HuH-7 (cell line): ENCODE measurements at places on chromosomes 3 and 15.

GRCh38 chr15:59972241-59972640 lies 31.9 kb upstream of the FOXB1 start:
- no peak for DNase-seq

DNA sequence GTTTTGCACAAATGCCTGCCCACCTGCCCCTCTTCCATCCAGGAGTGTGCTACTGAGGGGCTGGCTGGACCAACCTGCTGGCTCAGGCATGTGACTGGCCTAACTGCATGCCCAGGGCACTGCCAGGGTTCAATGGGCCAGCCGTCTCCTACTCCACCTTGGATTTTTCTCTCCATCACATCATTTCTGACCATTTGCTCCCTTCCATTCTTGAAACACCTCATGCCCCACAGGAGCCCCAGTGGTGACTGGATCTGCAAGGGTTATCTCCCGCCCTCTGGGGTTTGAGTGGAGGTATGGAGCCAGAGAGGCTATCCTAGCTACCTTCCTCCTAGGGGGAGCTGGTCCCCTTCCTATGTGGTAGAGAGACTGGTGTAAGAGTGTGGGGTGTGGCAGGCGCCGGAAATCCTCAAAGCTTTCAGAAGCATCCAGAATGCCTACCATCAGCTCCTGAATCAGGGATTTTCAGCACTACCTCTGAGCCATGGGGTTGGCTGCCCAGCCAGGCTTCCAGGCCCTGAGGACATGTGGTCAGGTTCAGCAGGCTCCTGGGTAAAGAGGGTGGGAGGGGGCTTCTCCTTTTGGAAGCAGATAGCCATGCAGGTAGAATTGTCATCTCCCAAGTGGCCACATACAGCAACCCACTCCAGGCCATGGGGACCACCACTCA lies 2.9 kb upstream of the MANF start:
- no peak for DNase-seq

- DNase-seq: no peak
These were observed 35.2 kb downstream of the SEC22A start for GRCh38 chr3:123236902-123237301.

DNA sequence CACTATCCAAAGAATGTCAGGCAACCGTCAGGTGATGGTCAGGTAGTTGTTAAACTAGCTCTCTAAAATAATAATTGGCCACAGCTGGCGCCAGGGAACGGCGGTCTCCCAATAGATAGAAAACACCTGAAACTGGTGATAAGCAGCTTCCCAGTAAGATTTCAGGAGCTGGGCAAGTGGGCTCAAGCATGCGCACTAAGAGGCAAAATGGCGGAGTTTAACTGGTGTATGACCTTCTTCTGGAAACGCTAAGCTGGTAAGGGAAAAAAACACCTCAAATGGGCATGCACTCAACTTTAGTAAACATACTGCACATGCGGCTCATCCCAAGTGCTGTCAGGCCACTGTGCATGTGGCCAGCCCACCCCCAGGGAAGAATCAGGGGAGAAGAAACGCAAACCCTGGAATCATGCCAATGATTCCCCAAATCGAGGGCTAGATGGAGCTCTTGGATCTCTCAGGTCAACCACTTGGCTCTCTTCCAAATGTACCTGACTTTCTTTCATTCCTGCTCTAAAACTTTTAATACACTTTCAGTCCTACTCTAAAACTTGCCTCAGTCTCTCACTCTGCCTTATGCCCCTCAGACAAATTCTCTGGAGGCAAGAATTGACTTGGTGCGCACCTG lies 195.0 kb downstream of the ZNF621 start:
- DNase-seq: peak; percentile 21

- DNase-seq: no peak
These were observed 1086.8 kb upstream of the CFAP20DC start for GRCh38 chr3:60136601-60137000.

DNA sequence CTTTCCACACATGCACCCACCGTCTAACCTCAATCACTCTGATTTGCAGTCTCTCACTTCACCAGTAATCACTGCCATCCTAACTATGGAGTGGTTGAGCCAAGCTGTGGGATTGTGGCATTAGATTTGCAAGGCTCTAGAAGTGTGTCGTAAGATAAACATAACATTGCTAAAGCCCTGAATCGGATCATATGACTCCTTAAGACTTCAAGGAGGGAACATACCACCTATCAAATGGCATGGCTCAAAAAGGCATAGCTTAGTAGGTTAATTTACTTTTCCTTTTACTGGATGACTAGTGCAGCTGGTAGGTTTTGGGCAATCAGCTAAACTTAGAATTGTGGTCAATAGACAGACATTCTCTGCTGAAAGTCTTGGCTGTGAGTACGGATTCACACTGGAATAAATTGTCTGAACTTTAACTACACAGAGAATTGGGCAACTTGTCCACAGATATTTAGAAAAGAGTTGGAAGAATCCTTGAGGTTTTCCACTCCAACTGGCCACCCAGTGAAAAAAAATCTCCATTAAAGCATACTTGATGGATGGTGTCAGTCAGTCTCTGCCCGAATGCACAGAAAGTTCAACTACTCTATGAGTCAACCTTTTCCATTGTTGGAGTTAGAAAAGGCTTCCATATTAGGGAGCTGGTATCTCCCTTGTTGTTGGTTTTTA lies 476.7 kb upstream of the CBLB start:
- DNase-seq: no peak
